ENCODE measurements at places on chromosomes 7 and 10.

DNA sequence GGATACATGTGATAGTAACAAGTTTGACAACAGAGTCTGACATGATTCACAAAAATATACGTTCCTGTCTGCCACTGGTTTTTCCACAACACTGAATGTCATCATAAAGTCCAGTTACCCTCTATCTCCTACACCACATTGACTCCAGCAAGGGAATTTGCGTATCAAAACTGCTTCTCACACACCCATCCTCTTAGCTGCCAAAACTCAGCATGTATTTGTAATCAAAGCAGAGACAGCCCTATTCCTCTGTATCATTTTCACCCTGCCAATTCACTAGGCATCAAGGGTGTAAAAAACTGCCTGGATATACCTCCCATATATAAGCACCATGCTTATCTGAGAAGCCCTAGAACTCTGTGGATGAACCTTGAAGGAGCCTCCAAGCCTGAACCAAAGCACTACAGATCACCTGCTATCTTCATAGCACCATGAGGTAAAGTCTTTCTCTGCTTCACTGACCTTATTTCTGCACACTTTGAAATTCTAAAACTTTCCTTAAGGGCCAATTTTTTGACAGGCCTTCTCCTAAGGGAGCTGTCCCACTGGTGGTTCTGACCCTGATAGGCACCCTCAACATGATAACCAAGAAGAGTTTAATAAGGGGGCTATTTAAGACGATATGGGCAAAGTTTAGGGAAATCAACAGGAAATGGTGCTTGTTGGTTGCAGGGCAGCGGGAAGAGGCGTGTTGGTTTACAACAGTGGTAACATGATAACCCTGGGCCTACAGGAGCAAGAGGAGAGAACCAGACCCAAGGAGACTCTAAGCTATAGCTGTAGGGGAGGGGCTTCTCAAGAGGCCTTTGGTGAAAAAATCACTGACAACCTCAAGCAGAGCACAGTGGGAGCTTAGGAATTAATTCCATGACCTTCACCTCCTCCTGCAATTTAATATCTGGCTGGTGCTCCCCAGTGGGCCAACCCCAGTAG lies at the start of gene IFIT1B:
Gene IFIT1B, plus strand, starts transcription at position 352 of the 933 bp plus-strand sequence. Its CDS starts 80 bp downstream, at position 432.
- DNase-seq, result no peak

- no peak for DNase-seq
Observed at GRCh38 chr10:46543466-46544377, 12.7 kb downstream of the GPRIN2 start.

DNA sequence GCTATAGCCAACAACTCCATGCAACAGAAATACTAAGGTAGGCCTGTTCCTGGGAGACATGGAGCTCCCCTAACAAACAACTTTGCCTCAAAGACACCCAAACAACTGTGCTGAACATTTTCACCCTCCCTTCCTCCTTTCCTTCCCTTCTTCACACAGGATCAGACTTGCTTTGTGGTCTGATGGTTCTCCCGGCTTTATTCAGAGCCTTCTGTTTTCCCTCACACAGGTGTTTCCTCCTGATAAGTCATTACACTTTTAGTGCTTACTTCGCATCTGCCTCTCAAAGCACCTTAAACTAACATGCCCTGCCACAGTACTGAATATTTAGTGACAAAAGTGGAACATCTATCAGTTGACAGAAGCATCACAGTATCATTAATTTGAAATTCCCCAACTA lies 56.3 kb upstream of the YAE1 start:
- DNase-seq, result no peak

DNA sequence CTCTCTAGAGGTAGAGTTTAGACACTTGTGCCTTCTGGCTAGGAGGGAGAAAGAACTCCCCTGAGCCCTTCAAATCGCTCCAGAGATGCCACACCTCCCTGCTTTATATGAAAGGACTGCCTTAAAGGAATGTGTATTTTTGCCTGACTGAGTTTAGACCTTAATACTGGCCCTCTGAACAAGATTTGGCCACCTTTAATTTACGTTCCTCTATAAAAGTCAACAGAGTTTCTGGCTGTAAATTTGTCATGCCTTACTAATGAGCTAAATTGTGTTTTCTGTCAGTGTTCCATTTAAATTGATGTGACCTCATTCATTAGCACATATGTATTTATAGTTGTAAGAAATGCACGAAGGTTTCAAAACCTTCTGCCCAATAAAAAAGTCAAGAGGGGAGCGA lies 48.0 kb downstream of the SEMA3C start:
- DNase-seq, result no peak

- DNase-seq, result no peak
Observed at GRCh38 chr10:36202881-36203280, 560.8 kb upstream of the FZD8 start.
